ENCODE measurements at places on chromosomes 3 and 15. TPM values are rescaled to one million over a fixed set of nuclear protein-coding genes. Genes with fewer than 3 reads are reported as not detected.

The FBXO45 gene
- total RNA-seq = 11.1 TPM

The CLRN1 gene
- total RNA-seq = not detected

The MYZAP gene
- total RNA-seq = 9.4 TPM

The PCYT1A gene
- total RNA-seq = 82.6 TPM

The EPHA6 gene
- not detected for total RNA-seq

The LARP6 gene
- total RNA-seq = 32.3 TPM

The DENND4A gene
- total RNA-seq = 14.2 TPM

The MKRN3 gene
- total RNA-seq = not detected
